ENCODE measurements at places on chromosomes 6 and 20.

DNA sequence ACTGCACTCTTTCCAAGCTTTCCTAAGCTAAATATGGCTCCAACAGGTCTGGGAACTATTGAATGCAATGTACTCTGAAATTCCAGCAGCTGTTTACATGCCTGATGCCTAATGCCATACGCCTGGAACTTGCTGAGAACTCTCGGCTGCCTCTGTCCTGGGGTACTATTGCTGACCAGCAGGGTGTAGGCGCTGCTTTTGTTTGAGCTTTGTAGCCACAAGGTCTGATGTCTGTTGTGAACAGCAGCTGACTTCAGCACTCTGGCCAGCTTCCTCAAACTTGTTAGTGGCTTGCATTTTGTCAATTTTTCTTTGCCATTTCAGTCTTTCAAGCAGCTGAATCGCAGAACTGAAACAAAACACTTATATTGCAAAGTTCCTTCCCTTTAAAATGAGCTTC is 26.7 kb downstream of the SAYSD1 start:
- DNase-seq = peak; percentile 31

- DNase-seq = no peak
Observed at GRCh38 chr6:157830354-157831017, 7.4 kb downstream of the SNX9 start.

GRCh38 chr6:127834136-127834535 is 66.7 kb downstream of the THEMIS start:
- DNase-seq = no peak

DNA sequence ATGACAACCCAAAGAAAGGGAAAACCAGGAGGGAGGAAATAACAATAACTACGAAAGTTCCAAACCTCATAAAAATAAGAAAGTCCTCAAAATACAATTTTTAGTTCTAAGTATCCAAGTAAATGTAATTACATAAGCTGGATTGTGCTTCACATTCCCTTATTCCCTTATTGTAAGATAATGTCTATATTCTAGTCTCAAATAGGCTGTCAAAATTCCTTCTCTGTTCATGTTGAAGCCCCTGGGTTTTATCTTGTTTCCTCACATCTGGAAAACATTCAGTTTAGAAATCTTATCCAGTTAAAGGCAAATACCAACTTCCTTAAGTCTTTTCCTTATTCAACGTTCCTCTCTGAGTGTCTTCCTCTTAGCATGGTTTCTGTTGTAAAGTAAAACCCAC is 282.3 kb downstream of the CD109 start:
- DNase-seq = no peak

GRCh38 chr20:16491294-16491905 is 81.8 kb downstream of the KIF16B start:
- no peak for DNase-seq

GRCh38 chr20:61886721-61887595 is 178.7 kb downstream of the TAF4 start:
- DNase-seq = no peak

DNA sequence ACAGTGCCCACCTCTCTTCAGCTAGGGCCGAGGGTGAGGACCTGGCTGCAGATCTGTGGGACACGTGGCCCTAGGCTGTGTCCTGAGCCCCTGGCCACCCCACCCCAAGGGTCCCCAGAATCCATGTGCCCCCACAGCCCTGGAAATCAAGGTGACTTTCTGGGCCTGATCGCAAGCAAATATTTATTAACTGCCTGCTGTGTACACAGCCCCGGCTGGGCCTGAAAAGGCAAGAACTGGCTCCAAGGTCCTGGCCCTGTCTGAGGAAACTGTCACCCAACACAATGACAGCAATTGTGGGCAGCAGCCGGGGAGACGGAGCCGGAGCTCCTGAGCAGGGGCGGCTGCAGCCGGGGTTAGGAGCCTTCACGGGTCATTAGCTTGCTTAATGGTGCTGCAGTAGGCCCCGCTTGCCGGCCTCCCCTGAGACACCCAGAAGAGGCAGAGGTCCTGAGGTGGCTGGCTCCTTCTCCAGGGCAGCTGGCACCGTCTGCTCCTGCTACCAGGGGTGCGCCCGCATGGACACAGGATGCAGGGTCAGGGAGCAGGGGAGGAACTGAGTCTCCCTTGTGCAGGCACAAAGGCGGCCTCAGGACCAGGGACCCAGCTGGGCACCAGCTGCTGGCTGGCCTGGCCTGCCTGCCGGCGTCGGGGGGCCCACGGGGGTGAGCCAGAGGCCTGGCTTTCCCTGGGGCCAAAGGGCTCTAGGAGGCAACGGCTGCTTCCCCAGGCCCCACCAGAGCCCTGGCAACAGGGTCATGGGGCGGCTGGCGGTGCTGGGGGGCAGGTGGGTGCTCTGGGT is 24.1 kb downstream of the NPEPL1 start:
- DNase-seq = no peak

DNA sequence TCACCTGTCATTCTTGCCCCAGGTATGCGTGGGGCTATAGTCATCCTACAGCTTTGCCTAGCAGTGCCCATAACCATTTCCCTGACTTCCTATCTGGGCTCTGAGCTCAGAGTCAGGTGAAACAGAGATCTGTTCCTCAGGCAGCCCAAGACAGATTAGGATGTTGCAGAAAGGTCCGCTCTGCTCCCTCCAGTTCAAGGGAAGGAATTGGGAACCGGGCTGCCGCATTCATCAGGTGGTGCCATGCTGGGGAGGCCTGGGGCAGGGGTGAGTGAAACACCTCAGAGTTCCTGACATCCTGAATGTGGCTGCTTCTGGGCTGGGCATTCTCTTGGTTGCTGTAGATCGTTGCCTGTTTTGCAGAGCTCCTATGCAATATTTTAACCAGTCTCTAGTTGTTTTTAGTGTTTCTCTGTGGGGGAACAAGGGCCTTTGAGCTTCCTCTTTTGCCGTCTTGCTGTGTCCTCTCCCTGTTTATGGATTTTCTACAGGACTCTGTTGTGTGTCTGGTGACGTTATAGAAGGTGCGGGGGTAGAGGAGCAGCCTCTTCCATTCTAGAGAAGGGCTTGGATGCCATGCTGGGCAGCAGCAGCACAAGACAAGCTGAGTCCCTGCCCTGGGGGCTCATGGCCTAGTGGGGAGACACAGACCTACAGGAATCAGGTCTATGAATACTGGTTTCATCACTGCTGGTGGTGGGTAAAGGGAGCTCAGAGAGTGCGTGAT is 9.2 kb downstream of the ENTPD6 start:
- DNase-seq = no peak

DNA sequence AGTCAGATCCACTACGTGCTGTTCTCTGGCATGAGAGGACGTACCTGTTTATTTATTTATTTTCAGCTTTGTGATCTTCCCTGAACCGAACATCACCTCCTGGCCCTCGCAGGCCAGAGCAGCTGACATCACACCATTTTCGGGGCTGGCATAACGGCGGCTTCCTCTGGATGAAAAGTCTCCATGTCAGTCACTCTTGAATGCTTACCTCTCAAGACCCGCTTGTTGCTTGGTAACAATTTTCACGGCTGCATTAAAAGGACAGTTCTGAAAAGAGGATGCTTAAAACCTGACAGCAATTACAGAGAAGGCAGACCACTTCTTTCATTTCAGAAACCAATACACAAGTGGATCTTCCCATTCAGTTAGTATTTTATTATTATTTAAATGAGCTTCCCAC is 159.8 kb upstream of the CDH4 start:
- no peak for DNase-seq

DNA sequence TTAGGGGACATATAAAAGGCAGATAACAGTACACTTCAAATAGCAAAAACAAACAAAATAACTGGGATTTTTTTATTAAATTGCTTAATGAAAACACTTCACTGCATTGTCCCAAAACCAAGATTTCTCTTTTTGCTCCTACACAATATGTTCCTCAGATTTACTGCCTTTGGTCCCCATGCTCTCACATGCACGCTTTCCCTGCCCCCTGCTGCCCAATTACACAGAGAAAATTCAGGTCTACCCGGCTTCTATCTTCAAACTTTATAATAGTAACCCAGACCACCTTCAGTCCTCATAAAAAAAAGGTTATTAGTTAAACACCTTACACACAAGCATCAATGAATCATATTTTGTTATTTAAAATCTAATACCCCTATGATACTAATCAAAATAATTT is 673.8 kb upstream of the HS3ST5 start:
- DNase-seq = no peak

- peak; percentile 53 for DNase-seq
Observed at GRCh38 chr6:10690651-10691445, 3.6 kb downstream of the C6orf52 start.

Measured in retinal pigment epithelial cell (primary cell).